ENCODE measurements at places on chromosomes 13 and 19.

DNA sequence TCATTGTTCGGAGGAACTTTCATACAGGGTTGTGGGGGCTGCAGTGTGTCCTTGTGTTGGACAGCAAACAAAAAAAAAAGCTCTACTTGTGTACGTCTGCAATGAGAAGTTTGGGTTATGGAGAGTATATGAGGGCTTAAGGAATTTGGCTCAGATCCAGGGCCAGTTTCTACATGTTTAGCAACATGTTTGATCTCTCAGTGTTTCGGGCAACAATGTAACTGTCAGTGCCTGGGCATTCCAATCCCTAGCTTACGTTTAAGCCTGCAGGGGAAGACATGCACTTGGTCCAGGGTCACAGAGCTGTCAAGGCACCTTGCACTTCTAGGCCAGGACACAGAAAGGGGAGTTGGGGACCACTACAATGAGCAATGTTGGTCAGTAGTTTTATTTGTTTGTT is 13.9 kb downstream of the ZNF543 start:
- DNase-seq: no peak

DNA sequence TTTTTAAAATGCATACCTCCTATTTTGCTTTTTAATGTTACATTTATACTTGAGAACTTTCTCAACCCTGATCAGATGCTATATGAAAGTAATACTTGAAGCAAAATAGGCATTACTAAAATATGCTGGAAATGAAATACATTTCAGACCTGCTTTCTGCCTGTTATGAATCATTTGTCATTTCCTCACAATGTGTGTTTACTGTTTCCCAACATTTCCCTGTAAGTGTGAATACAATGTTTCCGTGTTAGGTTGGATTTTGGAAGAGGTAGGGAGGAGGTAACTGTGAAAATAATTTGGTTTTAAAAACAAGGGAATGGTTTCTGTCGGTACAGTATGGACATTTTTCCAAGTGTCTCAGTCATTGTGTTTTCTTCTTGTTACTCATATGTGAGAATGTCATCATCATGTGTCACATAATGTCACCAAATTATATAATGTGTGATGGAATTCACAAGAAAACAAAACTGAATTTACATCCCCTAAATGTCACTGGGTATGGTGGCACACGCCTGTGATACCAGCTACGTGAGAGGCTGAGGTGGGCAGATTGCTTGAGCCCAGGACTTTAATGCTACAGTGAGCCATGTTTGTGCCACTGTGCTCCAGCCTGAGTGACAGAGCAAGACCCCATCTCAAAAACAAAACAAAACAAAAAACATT is 43.0 kb downstream of the ZAR1L start:
- DNase-seq: no peak

- no peak for DNase-seq
Measured at GRCh38 chr19:1107661-1108261, 4.0 kb downstream of the GPX4 start.

GRCh38 chr13:94656766-94657165 is 55.1 kb downstream of the GPR180 start:
- DNase-seq: peak; percentile 91

DNA sequence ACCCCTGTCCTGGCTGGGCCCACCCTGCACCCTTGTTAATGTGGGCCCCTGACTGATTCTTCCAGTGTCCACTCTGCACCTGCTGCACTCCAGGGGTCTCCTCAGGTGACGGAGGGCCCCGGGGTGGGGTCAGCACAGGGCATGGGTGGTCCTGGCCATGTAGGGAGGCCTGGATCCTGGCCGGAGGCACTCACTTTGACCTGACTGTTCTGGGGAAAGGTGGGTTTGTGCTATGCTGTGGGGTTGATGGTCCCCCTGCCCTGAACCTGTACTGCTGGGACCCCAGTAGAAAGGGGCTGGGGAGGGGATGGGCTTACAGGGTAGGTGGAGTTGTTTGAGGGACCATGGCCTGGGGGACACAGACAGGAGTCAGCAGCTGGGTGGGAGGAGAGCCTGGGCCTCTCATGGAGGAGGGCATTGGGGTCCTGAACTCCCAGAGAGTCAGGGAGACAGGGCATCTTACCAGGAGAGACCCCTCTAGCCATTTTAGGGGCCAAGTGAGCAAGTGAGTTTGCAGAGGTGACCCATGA is 25.8 kb upstream of the CEACAM1 start:
- no peak for DNase-seq

DNA sequence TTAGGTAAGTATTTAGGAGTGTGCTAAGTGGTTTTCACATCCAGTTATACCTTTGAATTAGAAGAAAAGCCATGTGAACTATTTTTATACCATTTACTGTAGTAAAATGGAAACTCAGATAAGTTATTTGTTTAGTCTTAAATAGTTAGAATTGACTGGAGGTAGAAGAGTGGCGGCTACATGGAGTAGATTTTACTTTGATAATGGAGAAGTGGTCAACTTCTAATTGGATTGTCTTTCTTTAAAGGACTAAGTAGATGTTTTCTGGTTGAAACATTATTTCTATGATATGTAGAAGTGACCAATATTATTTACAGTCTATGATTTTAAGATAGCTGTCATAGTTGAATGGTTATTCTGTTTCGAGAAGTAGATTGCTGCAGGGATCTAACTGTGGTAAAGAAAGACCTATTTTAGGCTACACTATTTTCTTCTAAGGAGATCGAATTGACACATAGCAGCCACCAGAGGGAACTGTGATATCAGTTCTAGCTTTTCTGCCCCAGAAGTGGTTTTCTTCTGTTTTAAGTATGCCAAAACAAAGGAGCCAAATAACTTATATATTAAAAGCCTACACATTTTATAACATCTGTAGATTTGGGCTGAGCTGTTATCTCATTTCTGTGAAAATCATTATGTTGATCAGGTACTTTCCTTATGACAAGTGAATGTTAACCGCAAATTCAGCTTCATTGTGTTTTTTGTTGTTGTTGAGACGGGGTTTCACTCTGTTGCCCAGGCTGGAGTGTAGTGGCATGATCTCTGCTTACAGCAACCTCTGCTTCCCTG is 26.1 kb downstream of the ZMYM2 start:
- peak; percentile 43 for DNase-seq

- DNase-seq: no peak
Measured at GRCh38 chr13:47594833-47595232, 406.2 kb downstream of the SUCLA2 start.

- DNase-seq: peak; percentile 86
Measured at GRCh38 chr13:30616927-30617314, 799 bp upstream of the USPL1 start.

- no peak for DNase-seq
Measured at GRCh38 chr19:15260939-15261338, 28.7 kb upstream of the EPHX3 start.

GRCh38 chr13:108283110-108283509 is 13.6 kb downstream of the TNFSF13B start:
- DNase-seq: no peak

- DNase-seq: no peak
Measured at GRCh38 chr19:45049073-45049736, 10.4 kb downstream of the CLASRP start.

DNA sequence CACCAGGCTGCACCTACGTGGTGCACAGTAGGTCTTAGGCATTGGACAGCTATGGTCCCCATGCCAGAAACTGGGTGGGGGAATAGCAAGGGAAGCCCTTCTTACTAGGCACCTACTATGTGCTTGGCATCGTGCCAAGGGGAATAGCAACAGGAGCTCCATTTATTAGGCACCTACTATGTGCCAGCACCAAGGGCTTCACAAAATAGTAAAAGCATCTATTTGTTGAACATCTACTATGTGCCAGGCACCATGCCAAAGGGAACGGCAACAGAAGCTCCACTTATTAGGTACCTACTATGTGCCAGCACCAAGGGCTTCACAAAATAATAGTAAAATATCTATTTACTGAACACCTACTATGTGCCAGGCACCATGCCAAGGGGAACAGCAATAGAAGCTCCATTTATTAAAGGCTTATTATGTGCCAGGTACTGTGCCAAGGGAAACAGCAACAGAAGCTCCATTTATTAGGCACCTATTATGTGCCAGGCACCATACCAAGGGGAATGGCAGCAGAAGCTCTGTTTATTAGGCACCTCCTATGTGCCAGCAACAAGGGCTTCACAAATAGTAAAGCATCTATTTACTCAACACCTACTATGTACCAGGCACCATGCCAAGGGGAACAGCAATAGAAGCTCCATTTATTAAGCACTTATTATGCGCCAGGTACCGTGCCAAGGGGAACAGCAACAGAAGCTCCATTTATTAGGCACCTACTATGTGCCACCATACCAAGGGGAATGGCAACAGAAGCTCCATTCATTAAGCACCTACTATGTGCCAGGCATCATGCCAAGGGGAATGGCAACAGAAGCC is 108.5 kb downstream of the PTPRS start:
- no peak for DNase-seq

- no peak for DNase-seq
Measured at GRCh38 chr19:34393629-34394028, 10.6 kb upstream of the PDCD2L start.

- no peak for DNase-seq
Measured at GRCh38 chr13:41056826-41057711, 4.2 kb upstream of the WBP4 start.

- DNase-seq: no peak
Measured at GRCh38 chr19:34173193-34173956, 1.1 kb downstream of the LSM14A start.

DNA sequence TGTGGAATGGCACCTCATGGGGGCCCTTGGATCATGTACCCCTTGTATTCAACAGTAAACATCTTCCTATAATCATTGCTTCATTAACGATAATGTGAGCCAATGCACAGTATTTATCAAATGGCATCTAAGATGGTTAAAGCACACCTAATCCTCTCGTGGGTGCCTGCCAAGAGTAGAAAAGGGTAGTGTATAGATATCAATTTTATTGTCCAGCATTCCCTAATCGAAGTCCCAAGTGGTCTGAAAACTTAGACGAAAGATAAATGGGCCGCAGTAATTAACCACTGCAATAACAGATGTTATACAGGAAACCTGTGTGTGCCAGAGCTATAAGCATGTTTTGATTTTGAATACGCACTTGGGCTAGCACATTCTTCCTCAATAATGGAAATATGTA is 667 bp upstream of the MBNL2 start:
- no peak for DNase-seq

DNA sequence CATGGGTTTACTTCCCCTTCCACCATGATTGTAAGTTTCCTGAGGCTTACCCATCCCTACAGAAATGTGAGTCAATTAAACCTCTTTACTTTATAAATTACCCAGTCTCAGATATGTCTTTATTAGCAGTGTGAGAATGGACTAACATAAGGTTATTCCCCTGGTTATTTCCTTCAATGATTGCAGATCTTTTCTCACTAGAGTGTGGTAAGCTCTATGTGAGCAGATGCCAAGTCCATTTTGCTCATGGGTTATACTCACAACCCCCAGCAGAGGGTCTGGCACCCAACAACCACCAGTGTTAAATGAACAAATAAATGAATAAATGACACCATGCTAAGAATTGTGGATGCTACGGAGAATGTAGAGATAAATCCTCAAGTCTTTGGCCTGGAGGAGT is 472.8 kb downstream of the LIG4 start:
- DNase-seq: no peak

- DNase-seq: no peak
Measured at GRCh38 chr19:27672309-27673047, 1540.5 kb downstream of the UQCRFS1 start.

- DNase-seq: no peak
Measured at GRCh38 chr19:21566073-21566472, 60.7 kb downstream of the ZNF429 start.

GRCh38 chr13:67509018-67509417 is 278.9 kb upstream of the PCDH9 start:
- DNase-seq: peak; percentile 17

DNA sequence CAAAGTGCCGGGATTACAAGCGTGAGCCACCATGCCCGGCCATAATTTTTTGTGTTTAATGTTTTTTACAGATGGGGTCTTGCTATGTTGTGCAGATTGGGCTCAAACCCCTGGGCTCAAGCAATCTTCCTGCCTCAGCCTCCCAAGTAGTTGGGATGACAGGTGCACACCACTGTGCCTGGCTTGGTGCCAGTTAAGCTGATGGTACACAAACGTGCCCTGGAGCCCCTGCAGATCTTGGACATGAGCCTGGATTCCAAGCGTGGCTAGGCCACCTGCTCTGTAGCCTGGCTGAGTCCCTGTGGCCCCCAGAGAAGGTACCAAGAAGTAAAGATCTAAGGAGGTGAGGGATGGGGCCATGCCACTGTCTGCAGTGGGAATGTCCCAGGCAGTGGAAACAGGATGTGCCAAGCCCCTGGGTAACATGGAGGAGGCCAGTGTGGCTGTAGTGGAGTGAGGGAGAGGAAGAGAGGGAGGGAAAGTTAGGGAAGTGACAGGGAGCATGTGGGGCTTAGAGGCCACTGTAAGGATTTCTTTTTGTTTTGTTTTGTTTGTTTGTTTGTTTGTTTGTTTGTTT is 7.0 kb downstream of the PRODH2 start:
- DNase-seq: no peak

DNA sequence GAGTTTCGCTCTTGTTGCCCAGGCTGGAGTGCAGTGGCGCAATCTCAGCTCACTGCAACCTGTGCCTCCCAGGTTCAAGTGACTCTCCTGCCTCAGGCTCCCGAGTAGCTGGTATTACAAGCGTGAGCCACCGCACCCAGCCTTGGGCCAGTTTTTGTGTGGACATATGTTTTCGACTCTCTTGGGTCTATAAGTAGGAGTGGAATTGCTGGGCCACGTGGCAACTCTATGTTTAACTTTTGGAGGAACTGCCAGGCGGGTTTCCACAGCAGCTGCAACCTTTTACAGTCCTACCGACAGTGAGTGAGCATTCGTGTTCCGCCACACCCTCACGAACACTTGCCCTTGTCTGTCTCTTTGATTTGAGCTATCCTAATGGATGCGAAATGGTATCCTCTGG is 44.9 kb downstream of the BICRA start:
- no peak for DNase-seq

- peak; percentile 79 for DNase-seq
Measured at GRCh38 chr13:99320693-99321481, 13.7 kb upstream of the GPR183 start.

GRCh38 chr19:31118986-31119385 is 230.2 kb downstream of the TSHZ3 start:
- DNase-seq: no peak

DNA sequence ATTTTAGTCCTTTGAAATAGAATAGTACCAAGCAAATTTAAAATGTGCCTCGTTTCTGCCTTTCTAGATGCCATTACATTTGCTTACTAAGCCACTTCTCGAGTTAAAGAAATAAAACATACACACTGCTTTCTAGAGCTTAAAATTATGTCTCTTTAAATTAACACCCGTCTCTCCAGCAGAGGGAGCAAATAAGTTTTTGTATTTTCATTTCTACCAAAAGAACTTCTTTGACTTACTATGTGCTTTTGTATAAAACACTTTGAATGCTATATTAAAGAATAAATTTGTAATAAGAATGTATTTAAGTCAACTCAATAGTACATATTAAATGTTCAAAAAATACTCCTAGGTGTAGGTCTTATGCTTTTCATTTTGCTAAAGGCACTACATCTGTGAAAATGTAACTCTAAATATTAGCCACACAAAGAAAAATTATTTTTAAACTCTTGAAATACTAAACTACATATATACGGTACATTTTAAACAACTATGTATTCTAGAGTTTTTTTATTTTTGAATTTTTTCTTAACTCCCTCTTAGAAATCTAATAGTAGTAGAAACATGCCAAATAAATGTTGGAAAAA is 269.3 kb upstream of the MIR17HG start:
- no peak for DNase-seq

All from fibroblast of the conjunctiva (primary cell).